ENCODE measurements at places on chromosomes 7 and 10.

DNA sequence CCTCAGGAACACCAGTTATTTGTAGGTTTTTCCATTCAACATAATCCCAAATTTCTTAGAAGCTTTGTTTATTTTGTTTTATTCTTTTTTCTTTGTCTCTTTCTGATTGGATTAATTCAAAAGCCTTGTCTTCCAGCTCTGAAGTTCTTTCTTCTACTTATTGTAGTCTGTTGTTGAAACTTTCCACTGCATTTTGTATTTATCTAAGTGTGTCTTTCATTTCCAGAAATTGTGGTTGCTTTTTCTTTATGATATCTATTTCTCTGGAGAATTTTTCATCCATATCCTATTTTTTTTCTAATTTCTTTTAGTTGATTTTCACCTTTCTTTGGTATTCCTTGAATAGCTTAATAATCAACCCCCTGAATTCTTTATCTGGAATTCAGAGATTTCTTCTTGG is 58.5 kb downstream of the SLC18A2 start:
- no peak for DNase-seq

DNA sequence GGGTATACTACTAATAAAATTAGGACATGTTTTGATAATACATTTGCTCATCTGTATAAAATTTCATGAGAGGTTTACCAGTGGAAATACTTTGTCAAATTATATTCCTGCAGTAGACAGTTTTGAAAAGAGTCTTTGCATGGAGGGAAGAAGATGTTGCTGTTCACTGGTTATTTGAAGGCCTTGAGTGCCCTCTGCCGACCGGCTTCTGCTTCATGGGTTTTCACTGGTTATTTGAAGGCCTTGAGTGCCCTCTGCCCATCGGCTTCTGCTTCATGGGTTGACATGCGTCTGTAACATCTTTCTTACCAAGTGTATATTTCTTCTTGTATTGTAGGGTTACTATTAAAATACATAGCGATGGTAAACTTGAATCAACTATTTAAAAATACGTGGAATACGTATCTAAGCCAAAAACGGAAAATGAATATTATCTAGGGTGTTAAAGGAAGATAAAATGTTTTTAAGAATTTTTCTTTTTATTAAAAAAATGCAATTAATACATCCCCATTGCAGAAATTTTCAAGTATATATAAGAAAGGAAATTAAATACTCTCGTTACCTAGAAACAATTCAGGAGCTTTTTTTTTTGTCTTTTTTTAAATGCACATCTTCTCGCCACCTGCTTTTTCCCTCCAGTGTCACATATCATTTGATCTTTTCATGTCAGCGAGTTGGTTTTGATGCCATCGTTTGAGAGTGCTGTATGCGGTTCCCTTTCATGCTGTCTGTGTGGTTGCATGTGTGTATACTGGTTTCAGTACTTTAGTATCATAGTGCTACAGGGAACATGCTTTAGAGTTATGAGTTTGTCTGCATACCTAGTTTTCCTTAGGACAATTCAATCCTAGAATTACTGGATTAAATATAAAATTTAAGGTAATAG is 73.4 kb downstream of the SHH start:
- DNase-seq, result peak; percentile 59

- DNase-seq, result no peak
Measured at GRCh38 chr7:7519056-7519455, 16.6 kb downstream of the COL28A1 start.

DNA sequence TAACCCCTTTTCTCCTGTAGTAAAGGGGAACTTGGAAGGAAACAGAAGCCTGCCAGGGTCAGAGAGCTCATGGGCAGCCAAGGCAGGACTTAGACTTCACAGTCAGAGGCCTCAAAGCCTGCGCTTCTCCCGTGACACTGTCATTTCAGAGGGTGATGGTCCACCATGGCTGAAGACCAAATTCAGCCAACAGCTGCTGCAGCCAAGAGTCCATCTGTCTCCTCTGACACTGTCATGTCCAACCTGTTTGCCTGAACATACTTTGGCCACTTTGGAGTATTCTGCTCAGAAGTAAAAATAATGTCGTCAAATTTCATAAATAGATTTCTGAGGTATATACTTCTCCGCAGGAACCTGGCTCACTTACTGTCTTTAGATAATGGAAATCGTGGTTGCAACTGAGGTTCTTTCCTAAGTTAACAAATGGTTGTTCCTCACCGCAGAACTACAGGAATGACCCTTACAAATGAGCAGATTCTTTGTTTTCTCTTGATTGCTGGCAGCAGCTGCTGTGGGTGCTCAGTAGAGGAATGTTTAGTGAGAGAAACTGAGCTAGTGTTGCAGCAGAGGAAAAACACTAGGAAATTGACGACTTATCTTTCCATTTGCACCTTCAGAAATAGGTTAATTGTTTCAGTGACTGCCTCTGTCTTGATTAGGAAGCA is 626.5 kb downstream of the SDK1 start:
- no peak for DNase-seq

DNA sequence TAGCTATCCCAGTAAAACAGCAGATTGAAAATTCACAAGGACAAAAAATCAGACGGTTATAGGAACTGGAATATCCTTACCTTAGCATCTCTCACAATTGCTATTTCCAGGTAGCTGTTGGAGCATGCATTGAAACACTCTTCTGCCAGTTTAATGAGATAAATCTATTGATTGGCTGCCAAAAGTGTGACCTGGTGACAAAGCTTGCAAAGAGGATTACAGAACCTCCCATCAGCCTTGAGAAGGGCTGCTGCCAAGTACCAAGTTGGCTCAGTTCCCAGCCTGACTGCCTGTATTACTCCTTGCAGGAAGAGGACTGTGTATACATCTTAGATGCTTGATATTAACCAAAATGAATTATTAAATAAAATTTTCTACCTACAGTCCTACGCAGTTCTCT is 5.1 kb downstream of the PRLHR start:
- no peak for DNase-seq

DNA sequence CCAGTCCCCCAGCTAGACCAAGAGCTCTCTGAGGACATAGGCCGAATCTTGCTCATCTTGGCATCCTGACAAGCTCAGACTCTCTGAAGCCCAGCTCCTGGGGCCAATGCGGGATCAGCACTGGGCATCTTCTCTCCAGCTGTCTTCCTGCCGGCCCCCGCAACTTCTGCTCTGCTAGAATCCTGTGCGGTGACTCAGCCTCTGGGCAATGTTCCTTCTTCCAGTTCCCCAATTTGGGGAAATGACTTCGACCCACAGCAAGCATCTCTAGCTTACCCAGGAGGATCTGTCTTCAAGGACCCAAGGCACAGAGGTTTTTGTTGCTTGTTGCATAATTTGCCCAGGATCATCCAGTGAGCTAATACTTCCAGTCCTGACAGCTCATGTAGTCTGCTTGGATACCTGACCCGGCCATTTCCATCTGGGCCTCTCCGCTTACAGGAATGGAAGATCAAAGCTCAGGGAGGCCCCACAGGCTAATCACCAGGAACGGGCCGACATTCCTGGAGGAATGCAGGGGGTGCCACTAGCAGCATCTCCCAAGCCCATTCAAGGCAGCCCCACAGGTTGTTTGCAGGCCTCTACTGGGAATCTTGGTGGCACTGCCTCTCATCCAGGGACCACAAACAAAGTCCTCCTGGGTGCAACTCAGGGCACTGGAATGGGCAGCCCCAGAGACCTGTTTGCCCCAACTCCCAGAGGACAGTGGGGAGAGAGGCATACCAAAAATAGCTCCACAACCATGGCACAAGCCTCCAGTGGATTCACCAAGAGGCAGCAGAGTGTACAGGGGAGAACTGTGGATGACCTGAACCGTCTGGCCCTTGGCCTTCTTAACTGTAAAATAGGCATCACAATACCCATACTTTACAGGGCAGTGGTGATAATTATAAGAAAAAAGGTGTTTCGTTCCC is 151.9 kb downstream of the NEURL1 start:
- peak; percentile 75 for DNase-seq

- no peak for DNase-seq
Measured at GRCh38 chr7:33061282-33061937, 1.2 kb downstream of the NT5C3A start.

DNA sequence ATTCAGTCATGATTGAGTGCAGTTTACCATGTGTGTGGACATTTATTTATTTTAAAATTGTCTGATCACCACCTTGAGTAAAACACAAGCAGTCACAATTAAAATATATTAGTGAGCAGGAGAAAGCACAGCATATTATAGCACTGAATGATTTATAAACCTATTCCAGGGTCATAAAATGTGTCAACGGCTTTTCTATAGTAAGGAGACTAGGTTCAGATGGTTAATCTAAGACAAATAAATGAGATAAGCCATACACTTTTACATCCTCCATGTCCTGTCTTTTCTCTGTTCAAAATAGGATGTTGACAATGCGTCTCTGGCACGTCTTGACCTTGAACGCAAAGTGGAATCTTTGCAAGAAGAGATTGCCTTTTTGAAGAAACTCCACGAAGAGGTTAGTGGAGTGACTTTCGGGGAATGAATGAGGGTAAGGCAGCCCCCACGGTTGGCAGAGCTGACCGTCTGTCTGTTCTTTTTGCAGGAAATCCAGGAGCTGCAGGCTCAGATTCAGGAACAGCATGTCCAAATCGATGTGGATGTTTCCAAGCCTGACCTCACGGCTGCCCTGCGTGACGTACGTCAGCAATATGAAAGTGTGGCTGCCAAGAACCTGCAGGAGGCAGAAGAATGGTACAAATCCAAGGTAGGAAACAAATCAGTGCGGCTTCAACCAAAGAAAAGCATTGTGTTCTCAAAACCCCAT is 5.4 kb downstream of the VIM start:
- DNase-seq, result no peak
